ENCODE measurements at places on chromosomes 4 and X. TPM values are rescaled to one million over a fixed set of nuclear protein-coding genes. Genes with fewer than 3 reads are reported as not detected.

GRCh38 chrX:137195991-137196390 is 162.2 kb upstream of the GPR101 start:
- DNase-seq, result no peak

GAGE1 gene
- not detected for total RNA-seq

- DNase-seq, result no peak
Measured at GRCh38 chr4:162401021-162401420, 237.2 kb upstream of the FSTL5 start.

- no peak for DNase-seq
Measured at GRCh38 chr4:174273930-174274329, 9.5 kb downstream of the FBXO8 start.

PGAM4 gene
- not detected for total RNA-seq

- no peak for DNase-seq
Measured at GRCh38 chr4:139524062-139524631, 31.9 kb downstream of the SETD7 start.

- DNase-seq, result no peak
Measured at GRCh38 chr4:15352524-15352923, 75.3 kb upstream of the C1QTNF7 start.

DNA sequence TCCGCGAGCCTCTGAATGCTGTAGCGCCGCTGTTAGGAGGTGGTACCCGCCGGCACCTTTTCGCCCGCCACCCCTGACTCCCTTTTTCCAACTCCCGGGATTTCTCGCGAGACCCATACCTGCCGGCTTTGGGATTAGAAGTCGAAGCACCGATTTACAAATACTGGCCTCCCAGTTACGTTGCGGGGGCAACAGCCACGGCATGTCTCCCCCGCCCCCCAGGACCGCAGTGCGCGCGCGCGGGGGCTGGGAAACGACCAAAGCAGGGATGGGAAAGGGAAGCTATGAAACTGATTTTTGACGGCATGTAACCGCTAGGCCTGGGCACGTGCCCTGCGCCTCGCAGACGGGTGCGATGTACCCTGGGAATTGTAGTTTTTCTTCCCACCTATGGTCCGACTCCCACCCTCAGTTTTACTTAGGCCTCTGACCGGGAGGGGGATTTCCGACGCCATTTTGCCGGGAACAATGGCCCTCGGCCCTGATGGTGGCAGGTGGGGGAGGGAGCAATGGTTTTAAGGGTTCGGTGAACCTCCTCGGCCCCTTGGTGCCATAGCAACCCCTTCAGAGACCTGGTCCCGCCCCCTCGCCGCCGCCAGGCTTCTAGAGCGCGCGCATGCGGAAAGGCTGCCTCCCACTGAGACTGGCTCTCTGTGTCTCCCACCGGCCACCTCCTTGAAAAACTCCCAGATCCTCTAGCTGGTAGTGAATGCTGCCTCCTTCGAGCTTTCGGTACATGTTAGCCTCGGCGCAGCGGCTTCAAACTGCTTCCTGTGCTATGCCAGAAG is 772 bp upstream of the WNK3 start:
- DNase-seq, result peak; percentile 77

GRCh38 chr4:139801895-139802294 is 136.3 kb downstream of the MGST2 start:
- DNase-seq, result no peak

- DNase-seq, result no peak
Measured at GRCh38 chrX:97045470-97045869, 161.8 kb downstream of the RPA4 start.

DOCK11 gene
- 14.0 TPM for total RNA-seq

EDNRA gene
- total RNA-seq, result 37.6 TPM

CT45A6 gene
- total RNA-seq, result not detected

- no peak for DNase-seq
Measured at GRCh38 chrX:40100141-40100536, 2.4 kb upstream of the BCOR start.

STK32B gene
- total RNA-seq, result 3.0 TPM

LRCH2 gene
- 4.8 TPM for total RNA-seq

DNA sequence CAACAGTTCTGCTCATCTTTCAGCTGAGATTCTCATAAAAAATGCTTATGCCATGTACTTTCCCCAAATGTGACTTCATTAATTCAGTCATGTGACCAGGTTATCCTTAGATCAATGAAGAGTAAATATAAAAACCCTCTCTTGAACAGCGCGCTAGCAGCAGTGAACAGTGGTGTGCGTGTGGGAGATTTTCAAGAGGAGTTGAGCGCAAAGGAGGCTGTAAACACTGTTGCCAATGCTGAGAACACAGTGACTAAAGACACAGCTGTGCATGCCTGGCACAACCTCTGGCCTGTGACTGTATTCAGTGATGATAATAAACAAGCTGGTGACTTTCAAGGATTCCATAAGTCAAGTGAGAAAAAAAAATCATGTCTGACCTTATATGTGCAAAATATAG is 25.1 kb downstream of the MSX1 start:
- no peak for DNase-seq

GRCh38 chr4:169690787-169691186 is 67.0 kb downstream of the HPF1 start:
- no peak for DNase-seq

DNA sequence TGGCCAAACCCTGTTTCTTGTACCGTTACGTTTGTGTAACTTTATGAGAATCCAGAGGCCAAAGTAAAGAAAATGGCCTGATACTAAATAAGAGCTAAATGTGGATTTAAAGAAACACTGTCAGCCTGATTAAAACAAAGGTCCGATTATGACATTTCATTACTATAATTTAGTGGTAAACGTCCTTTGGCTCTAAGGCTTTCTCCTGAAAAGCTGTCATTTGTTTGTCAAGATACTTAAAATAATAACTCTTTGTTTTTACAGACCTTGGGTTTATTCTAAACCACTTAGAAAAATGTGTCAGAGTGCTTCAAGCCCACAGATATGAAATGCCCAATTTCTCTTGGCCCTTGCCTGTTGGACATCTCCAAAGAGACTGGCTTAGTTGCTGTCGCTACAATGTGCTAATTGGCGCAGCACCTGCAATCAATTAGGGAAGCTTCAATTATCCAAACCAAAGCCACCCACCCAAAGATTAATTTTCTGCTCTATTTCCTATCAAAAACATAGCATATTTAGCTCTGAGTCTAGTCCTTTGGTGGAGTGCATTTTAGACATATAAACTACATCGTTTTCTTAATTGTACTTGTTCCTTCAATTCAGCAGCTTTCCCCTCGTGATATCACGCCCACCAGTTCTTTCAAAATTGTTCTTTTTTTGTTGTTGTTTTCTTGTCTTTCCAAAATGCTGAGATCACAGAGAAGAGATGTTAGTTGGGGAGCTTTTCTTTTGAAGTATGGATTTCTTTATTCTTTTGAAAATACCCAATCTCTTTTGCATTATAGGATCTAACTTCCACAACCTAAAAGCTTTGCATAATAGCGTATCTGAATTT is 13.6 kb downstream of the SMIM20 start:
- DNase-seq, result no peak

- no peak for DNase-seq
Measured at GRCh38 chr4:142743121-142743825, 102.8 kb downstream of the INPP4B start.

GRCh38 chrX:49958727-49959485 is 36.5 kb downstream of the CLCN5 start:
- no peak for DNase-seq

DNA sequence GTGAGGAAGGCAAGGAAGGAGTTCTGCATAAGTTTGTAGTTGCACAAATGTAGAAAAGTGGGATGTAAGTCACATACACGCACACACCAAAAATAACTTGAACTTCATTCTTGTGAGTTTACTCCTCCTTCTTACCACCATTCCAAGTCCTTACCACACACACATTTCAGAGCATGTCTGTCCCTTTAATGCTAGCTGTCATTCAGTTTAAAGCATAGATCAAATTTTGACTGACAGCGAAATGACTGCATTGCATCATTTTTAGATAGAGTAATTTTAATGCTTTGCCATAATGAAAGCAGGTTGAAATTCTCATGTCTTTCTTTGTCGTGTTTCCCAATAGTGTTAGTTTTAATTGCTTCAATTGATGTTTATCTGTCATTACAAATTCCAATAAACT is 629.6 kb upstream of the HTR2C start:
- no peak for DNase-seq

DNA sequence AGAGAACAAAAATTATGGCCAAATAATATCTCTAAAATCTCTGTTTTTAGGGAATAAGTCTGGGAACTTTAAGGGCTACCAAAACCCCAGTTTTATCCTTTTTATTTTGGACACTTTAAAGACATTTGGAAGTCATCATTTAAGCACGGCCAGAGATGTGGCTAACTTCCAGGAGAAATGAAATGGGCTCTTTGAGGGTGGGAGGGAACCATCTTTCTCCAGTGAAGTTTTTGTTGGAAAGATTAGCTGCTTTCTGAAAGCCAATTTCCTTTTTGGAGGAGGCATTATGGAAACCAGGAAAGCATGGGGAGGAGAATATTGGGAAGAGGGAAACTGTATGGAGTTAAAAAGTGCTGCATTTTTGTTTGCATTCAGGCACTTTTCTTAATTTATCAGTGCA is 4.8 kb downstream of the VSIG1 start:
- no peak for DNase-seq

MAGEA2 gene
- total RNA-seq, result 0.69 TPM

GRCh38 chr4:145852256-145852839 is 86.3 kb downstream of the ZNF827 start:
- DNase-seq, result no peak

DNA sequence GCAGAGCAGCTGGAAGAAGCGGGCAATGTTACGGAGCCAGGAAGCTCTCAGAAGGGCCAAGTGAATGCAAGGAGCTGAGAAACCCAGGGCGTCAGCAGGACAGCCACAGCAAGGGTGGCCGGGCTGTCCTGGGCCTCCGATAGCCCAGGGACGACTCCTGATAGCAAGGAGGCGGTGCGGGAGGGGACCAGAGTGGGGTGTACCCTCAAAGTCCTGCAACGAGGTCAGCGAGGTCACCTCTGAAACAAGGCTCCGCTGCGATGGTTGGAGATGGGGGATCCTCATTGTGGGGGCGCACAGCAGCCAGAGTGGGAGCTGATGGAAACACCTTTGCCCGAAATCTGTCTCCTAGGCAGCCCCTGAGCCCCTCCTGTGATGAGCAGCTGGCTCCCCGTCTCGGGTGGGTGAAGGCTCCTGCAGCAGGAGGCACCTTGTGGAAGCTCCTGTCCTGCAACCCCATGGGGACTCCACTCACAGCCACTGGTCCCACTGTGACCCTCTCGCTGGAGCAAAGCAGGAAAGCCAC is 4.3 kb upstream of the CCNQ start:
- no peak for DNase-seq

- DNase-seq, result no peak
Measured at GRCh38 chr4:26476545-26476944, 13.7 kb downstream of the CCKAR start.

DNA sequence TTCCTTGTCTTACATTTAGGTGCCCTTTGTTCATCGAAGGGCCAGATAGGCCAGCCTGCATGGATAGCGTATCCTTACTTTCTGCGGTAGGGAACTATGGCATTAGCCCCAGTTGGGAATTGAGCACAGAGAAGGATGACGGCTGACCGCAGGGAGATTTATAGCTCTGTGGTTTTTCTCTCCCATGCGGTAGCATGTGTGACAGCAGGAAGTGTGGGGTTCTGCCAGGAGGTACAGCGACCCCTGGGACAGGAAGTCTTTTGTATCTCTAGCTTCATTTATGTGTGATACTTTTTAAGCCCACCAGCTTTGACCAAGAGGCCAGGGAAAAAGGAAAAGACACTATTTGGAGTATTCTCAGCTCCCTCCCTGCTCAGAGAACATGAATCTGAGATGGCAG is 33.1 kb downstream of the GAB3 start:
- no peak for DNase-seq

GRCh38 chr4:54144661-54145171 is 44.8 kb downstream of the GSX2 start:
- no peak for DNase-seq

DNA sequence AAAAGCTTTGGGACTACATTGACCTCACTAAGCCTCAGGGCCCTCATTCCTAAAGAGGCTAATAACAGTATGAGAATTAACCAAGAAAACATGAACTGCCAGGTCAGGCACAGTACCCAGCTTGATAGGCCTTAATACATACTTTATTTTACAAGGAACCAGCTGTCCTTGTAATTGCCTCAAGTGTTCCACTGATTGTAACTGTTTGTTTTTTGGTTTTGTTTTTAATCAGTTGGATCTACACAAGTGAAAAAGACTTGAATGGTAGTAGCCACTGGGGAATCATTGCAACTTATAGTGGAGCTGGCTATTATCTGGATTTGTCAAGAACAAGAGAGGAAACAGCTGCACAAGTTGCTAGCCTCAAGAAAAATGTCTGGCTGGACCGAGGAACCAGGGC is 35.6 kb downstream of the PKD2 start:
- no peak for DNase-seq

GRCh38 chr4:123603165-123603564 is 206.6 kb downstream of the SPRY1 start:
- no peak for DNase-seq

- no peak for DNase-seq
Measured at GRCh38 chr4:6391186-6391851, 81.1 kb downstream of the PPP2R2C start.

GRCh38 chr4:173505924-173506518 is 24.0 kb downstream of the HAND2 start:
- peak; percentile 62 for DNase-seq

GRCh38 chr4:13704035-13704434 is 76.5 kb upstream of the BOD1L1 start:
- no peak for DNase-seq

F9 gene
- 0.24 TPM for total RNA-seq

GRCh38 chr4:185562531-185562930 is 27.2 kb upstream of the PDLIM3 start:
- no peak for DNase-seq

GRCh38 chrX:49192722-49193328 is 6.7 kb upstream of the PRICKLE3 start:
- DNase-seq, result no peak

HCCS gene
- total RNA-seq, result 39.7 TPM

- no peak for DNase-seq
Measured at GRCh38 chr4:85496126-85496849, 21.3 kb downstream of the ARHGAP24 start.

DNA sequence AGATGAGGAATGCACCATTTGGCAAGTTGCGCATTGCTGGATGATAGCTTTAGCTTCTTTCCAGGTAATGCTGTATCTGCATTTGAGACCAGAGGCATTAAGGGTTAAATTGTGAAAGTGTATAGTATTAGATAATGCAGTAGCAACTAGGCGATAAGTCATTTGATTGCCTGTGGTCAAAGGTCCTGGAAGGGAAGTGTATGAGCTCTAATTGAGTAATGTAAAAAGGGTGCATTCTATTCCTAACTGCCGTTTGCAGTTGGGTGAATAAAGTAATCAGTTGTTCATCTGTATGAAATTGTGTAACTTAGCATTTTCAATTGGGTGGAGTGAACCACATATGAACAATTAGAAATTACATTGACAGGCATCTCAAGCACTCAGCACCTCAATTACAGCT is 54.5 kb upstream of the WDR1 start:
- no peak for DNase-seq

DNA sequence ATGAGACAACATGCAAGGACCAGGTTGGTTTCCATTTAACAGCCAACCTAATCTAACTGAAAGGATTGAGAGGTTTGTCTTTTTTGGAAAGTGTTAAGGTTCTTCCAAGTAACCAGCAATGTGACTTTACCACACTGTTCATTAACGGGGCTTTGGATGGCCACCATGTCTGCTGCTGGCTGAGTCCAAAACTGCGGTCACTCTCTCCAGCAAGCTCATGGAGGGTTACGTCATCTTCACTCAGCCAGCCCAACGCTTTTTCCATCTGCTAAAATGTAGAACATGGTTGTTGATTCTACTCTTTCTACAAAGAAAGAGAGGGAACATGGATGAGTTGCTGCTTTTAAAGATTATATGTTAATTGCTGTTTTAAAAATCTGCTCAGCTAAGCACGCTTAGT is 11.0 kb downstream of the PKD2 start:
- DNase-seq, result no peak

All from type B pancreatic cell (in vitro differentiated cells).